ENCODE measurements at places on chromosomes 3 and 15. TPM values are rescaled to one million over a fixed set of nuclear protein-coding genes. Genes with fewer than 3 reads are reported as not detected.
A peak's percentile ranks its signal among the peaks of the same experiment; 100 is the strongest.

DNA sequence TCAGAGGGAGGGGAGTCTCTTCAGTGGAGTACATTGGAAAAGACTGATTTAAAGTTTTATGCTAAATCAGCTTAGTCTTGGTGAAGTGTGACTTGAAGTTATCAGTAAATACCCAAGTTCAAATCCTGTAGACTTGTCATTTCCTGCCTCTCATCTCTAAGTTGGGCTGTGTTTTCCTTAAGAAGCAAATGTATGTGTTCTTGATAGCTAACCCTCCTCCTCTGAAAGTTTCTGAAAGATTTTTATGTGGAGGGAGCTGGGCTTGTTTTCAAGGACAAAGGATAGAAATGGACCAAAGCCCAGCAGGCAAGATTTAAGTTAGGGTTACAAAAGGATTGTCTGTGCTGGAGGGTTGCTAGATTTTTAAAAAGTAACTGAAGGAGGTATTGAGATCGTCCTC, 4.2 kb downstream of the MAPKBP1 start:
- no peak for DNase-seq

- no peak for DNase-seq
Measured at GRCh38 chr3:149153402-149153801, 24.0 kb downstream of the HPS3 start.

GRCh38 chr3:102512734-102513504, 78.1 kb downstream of the ZPLD1 start:
- DNase-seq = peak; percentile 28

ALG1L2 gene
- total RNA-seq = 0.86 TPM

- no peak for DNase-seq
Measured at GRCh38 chr3:195208183-195208582, 62.8 kb downstream of the XXYLT1 start.

All from fibroblast of villous mesenchyme (primary cell).